ENCODE measurements at places on chromosomes 5 and 9.

GRCh38 chr9:133121198-133121914, at the start of gene RALGDS:
RALGDS (minus strand) TSS chr9:133121240; CDS start chr9:133121154, 86 bp downstream.
- peak; percentile 90 for DNase-seq

DNA sequence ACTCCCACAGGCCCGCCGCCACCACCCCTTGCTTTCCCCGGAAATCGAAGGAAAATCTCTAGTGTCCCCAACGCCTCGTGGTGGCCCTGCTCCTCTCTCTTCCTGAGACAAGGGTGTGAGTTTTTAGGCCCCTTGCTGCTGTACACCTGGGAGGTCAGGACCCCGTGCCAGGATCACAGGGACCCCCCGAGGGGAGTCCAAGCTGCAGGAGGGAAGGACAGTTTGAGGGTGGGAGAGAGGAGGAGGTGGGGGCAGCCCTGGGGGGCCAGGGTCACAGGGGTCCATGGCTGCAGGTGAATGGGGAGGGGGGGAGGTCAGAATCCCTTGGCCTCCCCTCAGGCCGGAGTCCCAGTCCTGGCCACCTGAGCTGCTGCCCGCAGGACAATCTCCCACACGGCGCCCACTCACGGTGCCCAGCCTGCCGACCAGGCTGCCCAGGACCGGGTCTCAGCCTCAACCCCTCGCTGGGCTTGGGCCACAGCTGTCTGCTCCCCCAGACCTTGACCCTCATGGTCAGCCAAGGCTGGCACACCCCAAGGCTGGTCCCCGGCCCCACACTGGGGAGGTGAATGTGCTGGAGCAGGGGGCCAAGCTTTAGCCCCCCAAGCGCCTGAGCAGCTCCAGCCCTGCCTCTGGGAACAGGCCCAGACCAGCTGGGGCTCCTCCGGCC, 19.9 kb downstream of the TPPP start:
- no peak for DNase-seq

DNA sequence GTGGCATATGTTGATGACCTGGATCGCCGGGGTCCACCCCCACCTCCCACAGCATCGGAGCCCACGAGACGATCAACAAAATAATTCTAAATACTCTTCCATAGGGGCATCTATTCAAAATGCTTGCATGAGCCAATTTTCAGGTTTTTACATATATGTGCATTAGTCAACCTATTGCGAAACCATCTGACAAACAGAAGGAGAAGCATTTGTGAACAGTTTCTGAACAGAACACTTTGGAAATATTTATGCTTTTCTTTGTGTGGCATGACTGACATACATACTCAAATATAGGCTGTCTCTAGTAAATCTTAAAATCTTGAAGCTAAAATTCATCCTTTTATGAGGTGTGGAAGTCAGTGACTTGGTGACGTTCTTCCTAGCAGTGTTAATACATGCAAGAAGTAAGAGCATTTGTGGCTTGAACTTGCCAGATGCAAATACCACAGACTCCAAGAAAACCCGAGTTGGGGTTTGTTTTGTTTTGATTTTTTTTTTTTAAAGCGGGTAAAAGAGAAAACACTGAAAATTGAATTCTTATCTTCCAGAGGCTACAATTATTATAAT, 5.3 kb downstream of the GPR151 start:
- peak; percentile 9 for DNase-seq

DNA sequence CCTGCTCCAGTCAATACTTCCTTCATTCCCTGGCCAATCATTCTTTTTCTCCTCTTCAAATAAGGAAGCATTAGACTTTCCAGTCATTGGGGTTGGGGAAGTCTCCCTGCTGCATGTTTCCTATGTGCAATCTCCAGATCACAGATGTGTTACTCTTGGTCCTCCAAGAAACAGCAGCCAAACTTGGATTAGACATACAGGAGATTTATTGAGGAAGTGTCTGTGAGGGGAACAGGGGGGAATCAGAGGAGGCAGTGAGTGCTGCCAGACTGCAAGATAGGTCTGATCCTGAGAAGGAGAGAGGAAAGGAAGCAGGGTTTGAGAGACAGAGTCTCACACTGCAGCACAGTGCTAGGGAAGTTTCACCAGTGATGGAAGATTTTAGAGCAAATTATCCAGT, 40.6 kb upstream of the SLIT3 start:
- DNase-seq, result no peak

- no peak for DNase-seq
These were observed 226.3 kb downstream of the SPOCK1 start for GRCh38 chr5:137272831-137273230.

DNA sequence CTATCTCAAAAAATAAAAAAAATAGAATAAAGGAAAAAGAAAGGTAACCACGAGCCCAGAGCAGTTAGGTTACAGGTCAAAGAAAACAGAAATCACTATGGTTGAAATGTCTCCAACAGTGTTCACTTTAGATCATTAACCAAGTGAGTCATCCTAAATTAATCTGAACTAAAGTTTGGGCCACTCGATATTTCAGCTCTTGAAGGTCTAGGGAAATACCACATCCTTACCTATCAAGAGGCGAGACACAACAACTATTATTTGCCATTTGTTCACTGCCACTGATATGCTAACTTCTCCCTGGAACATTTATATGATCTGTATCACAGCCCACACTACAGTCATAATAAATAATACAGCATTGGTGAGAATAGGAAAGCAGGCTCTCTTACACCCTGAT, 111.3 kb upstream of the NR5A1 start:
- no peak for DNase-seq

- no peak for DNase-seq
These were observed 91.5 kb downstream of the ANKRD33B start for GRCh38 chr5:10655161-10655971.

Data from fibroblast of skin of scalp (primary cell).